SW480 (cell line): ENCODE measurements at places on chromosomes 6 and 20.

DNA sequence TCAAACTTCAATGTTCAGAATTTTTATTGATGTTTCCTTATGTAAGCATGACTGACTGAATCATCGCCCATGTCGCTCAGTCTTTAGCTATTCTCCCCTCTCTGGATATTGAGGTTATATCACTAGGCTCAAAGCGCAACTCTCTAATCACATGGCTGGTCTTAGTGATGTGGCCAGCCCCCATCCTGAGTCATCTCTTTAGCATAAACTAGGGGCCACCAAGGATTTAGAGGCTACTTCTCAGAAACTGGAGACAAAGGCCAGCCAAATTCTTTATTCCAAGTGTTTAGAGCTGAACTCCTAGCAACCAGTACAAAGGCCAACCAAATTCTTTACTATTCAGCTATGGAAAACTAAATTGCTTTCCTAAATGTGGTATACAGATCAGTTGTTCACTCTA is 61.4 kb downstream of the FAM135A start:
- DNase-seq = no peak

GRCh38 chr6:70172252-70172651 is 130.6 kb downstream of the COL9A1 start:
- DNase-seq = no peak

- DNase-seq = no peak
These were observed 154.9 kb upstream of the BMP2 start for GRCh38 chr20:6612606-6612923.

DNA sequence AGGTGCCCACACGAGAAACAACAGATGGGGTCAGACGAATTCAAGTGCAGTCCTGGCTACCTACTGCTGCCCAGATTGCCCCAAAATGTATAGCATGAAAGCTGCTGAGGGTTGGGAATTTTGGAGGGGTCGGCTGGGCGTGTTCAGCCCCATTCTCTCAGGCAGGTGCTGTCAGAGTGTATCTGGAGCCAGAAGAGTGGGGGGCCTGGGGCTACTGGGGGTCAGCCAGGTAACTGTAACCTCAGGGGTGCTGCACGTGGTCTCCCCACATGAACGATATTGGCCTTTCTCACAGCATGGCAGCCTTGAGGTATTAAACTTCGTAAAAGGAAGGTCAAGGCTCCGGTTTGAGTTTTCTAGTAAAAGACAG is 14.6 kb downstream of the SYNDIG1 start:
- DNase-seq = no peak

- peak; percentile 4 for DNase-seq
These were observed 2.1 kb downstream of the NFYA start for GRCh38 chr6:41074692-41075436.

DNA sequence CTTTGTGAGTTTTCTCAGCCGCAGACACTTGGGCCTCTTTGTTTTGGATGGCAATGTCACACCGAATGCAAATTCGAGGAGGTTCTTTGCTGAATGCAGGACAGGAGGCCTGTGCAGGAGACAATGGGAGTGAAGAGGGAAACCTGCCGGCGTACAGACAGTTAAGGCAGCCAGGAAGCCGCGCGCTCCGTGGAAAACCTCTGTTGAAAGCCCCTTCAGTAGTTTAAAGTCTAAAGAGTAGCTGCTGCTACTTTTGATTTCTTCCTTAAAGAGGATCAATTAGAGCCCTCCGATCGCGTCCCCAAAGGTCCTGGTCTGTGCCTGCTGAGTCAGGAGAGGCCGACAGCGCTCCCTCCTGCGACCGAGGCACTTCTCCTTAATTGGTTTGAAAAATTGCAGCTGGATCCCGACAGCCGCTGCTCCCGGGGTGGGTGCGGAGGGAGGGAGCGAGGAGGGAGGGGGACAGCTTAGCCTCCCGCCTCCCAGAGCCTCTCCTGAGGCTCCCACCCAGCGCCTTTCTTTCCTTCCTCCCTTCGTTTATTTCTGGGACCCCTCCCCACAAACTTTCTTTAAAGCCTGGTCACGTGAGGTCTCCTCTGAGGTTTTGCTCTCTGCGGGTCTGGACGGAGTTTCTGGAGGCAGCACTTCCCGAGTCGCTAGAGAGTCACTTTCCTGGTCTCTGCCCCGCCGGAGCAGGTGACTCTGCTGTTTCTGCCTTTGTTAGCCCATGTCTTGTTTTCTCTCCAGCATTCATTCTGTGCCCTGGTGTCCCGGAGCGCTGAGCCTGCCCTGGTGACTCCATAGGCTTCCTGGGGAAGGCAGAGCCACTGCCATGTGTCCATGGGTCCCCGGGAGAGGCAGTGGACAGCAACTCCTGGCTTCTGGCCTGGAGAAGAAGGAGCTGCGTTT is 22.3 kb upstream of the RPP40 start:
- no peak for DNase-seq

DNA sequence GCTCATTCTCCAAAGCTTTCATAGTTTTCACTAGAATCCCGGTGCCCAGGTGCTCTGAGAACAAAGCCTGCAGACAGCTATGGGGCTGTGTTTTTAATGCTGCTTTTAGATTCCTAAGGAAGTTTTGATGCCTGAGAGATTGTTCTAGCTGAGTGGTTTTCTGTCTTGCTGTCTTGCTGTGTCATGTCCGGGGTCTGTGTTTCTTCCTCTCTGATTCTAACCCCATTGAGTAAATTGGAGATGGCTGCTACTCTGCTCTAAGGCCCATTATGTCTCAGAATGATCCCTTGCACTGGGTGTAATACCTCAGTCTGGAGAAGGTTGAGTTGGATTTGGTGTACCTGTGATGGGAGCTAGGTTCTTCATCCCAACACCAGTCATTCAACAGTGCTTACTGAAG is 63.4 kb downstream of the ARID1B start:
- no peak for DNase-seq

- no peak for DNase-seq
These were observed 57.5 kb upstream of the IL20RA start for GRCh38 chr6:137102050-137102848.

DNA sequence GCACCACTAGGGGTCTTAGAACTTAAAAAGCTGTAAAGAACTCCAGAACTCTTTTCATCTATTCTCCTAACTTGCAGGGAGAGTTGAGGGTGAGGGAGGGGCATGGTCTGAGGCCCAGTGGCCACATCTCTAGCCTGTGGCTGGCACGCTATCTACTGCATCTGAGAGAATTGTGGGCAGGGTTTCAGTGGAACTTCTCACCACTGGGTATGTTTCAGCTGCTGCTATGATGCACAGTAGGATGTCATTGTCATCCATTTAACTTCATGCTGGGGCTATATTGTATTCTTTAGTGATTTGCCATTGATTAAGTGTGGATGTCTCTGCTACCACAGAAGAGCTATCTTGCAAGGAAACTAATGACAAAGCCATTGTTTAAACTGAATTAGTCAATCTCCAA is 4.5 kb downstream of the TMEM14A start:
- DNase-seq = no peak
